Right ventricle myocardium inferior (tissue), 1 donor: ENCODE measurements at places on chromosomes 16 and 17. TPM values are rescaled to one million over a fixed set of nuclear protein-coding genes. Genes with fewer than 3 reads are reported as not detected.

GRCh38 chr17:28856028-28856574 is 1.3 kb downstream of the ERAL1 start:
- no peak for DNase-seq

DNA sequence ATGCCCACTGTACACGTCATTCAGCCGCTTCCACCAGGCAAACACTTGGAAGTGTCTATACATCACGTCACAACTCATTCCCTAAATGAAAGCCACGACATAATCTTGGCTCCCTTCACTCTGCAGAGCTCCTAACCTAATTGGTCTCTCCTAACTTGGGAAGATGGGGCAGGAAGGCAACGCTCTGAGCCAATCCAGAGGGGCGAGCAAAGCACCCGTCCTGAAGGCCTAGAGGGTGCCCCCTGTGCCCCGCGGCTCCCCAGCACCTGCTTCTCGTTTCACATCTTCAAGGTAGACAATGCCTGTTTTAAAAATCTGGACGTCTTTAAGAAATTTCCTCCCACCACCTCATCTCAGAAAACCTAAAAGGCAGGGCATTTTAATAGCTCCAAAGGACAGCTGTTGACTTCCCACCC is 1.0 kb downstream of the CSNK2A2 start:
- no peak for DNase-seq

GRCh38 chr17:49635121-49635520 is 42.8 kb downstream of the SPOP start:
- no peak for DNase-seq

DNA sequence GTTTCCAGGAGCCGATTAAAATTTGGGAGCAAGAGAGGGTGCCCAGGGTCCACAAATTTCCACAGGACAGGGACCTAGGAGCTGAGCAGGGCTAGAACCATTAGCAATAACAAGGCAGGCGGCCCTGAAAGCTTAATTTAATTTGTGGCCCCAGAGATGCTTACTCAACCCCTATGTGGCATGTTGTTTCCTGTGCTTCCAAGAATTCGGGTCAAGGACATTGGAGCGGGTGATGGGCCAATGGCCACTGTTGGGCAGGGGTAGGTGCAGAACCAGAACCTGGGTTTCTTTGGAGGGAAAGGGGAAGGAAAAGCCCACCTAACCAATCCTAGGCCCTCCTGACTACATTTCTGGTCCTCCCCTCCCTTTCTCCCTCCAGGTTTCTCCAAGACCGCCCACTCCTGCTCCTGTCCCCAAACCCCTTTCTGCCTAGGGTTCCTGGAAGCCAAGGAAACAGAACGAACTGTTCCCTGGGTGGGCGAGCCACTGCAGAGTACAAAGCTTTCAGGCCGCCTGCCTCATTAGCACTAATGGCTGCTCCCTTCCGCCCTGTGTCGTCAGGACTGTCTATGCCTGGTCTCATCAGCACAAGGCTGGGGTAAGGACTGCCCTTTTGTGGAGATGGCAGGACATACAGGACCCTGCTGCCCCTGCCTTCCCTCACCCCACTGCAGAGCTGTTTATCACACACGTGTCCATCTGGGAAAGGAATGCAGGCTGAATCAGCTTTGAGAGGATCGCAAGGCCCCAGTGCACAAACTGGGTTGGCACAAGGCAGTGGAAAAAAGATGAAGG is 581 bp upstream of the AGRP start:
- no peak for DNase-seq

The MYH8 gene
- total RNA-seq: not detected

The KCNJ18 gene
- total RNA-seq: not detected

The KRTAP2-3 gene
- total RNA-seq: not detected

The FOXO3B gene
- total RNA-seq: 1.2 TPM

The MON1B gene
- 14.4 TPM for total RNA-seq

The RND2 gene
- total RNA-seq: 1.5 TPM

The RASL10B gene
- 18.9 TPM for total RNA-seq

The MAF gene
- 19.6 TPM for total RNA-seq

The HOXB7 gene
- total RNA-seq: 0.41 TPM
